ENCODE measurements at places on chromosomes 5 and 9.

DNA sequence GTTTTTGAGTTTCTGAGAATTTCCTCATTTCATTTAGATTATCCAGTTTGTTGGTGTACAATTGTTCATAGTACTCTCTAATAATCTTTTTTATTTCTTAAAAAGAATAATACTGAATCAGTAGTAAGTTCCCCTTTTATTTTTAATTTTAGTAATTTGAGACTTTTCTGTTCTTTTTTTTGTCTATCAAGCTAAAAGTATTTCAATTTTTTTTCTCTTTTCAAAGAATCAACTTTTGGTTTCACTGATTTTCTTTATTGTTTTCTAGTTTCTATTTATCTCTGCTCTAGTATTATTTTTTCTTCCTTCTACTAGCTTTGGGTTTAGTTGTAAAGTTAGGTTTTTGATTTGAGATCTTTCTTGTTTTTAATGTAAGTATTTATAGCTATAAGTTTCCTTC, 60.6 kb upstream of the ARL15 start:
- no peak for DNase-seq

- DNase-seq: no peak
These were observed 51.1 kb downstream of the ABHD17B start for GRCh38 chr9:71859939-71860338.

- DNase-seq: no peak
These were observed 81.7 kb downstream of the LHFPL2 start for GRCh38 chr5:78566747-78567425.

- DNase-seq: no peak
These were observed 1083.0 kb downstream of the CDH9 start for GRCh38 chr5:25955337-25955736.

DNA sequence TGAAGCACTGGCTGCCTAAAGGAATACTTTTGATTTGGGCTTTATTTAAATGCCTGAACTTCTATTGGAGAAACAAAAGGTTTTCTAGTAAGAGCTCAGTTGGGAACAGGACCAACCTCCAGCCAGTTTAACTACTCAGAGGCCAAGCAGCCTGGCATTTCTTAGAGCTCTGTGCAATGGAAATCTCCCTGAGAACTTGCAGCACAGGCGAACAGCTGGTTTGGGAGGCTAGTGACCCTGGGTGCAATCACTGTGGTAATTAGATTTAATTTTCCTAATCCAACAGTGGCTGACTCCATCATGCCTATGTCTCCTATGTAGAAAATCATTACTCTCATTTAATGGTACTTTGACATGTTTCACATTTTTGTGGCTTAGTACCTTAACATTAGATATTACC, 1.0 kb upstream of the CDH6 start:
- DNase-seq: peak; percentile 18

GRCh38 chr5:72301557-72301956, 18.5 kb downstream of the MRPS27 start:
- DNase-seq: no peak

DNA sequence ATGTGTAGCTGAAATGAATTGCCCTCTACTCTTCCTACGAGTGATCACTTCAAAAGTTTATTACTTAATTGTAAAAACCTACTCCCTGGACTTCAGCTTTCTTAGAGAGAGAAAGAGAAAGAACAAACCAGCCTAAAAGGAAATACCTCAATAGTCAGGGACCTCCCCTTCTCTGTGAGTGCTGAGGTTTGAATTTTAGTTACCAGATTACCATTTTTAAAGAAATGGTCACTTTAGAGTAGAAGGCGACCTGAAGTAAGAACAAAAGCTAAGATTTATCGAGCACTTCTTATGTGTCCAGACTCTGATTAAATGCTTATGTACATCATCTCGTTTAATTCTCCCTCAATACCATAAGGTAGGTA, 11.3 kb downstream of the RAPGEF1 start:
- DNase-seq: no peak

DNA sequence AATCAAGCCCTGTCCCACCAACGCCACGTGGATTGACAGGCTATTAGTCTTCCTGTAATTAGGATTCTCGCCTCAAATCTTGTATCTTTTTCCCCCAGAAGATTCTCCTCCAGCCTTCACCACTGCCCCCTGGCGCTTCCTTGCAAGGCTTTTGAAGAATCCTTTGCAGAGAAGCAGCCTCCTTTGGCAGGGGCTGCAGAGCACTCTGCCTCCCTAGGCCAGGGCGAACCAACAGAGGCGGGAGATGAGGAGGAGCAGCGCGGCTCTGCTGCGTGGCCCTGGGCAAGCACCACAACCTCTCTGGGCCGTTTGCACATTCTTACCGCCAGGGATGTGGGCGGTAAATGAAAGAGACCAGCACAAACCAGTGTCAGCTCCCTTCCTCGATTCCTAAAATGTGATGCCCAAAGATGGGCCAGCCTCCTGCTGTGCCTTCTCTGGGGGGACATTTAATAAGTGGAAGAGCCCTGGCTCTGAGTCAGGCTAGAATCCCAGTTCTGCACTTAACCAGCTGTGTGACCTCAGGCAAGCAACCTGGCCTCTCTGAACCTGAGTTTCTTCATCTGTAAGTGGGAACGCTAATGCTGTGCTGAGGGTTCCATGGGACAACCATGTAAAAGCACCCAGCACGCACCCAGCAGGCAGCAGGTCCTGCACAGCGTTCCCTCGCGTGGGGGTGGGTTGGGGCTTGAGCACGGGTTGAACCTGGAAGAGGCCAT, 128.6 kb downstream of the KCNIP1 start:
- DNase-seq: no peak

DNA sequence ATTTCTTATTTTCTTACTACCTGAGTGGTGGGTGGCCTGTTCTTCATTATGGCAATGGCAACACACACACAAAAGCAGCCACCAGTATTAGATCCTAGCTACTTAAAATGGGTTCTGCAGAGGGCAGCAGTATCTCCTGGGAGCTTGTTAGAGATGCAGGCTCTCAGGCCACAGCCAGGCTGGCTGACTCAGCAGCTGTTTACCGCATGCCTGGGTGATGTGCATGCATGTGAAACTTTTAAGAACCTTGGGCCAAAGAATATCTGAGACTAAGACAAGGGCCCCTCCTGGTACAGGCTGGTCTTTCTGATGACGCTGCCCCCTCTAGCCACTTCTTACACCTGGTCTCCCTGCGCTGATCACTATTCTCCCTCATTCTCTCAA, 399.0 kb downstream of the MED10 start:
- DNase-seq: no peak

- no peak for DNase-seq
These were observed 8.8 kb downstream of the ARPC5L start for GRCh38 chr9:124870723-124871122.

DNA sequence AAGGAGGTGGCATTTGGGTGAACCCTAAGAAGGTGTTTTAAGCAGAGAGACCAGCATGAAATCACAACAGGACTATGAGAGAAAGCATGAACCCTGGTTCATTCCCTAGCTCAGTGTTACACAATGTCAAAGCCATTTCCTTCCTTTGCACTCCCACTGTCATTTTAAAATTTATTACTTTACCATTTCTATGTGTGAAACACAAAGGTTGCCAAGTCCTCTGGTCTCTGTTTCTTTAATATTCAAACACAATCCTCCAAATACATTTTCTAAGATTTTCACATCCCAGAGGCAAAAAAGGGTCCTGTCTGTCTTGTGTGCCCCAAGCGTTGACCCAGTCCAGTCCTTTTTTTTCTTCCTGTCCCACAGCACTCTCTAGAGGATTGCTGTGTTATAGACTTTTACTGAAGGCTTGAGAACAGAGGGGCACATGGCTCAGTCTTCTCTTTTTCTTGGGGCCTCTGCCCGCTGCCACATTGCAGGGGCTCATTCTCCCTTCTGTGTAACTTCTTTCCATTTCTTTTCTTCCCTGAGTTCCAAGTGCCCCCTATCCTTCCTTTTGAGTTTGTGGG, 78.6 kb upstream of the SLC28A3 start:
- no peak for DNase-seq

DNA sequence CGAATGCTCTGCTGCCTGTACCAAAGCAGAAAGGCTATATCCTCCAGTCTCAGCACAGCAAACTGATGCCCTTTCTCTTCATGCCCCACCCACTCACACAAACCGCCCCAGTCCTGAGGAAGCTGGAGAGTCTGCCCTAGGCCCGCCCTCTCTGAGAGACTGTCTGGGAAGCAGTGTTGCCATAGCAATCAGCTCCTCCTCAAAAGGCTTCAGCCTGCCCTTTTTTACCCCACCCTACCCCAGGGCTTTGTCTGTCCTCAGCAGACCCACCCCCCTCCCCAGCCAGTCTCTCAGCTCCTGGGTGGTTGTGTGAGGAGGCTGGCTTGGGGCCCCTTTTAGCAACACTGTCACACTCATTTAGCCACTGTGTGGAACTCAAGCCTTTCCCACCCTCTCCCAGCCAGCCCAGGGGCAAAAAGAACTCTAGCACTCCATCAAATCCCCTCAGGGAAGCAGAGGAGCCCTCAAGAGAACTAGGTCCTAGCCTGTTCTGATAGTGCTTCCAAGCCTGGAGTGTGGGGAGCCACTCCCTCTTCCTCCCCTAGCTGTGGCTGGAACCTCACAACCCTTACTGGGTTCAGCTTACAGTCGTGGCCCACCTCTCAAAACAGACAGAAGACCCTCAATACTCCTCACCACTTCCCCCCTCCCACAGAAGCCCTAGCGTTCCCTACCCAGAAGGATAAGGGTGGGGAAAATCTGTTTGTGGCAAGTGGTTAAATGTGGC, 1.4 kb downstream of the ATOSB start:
- DNase-seq: peak; percentile 85

DNA sequence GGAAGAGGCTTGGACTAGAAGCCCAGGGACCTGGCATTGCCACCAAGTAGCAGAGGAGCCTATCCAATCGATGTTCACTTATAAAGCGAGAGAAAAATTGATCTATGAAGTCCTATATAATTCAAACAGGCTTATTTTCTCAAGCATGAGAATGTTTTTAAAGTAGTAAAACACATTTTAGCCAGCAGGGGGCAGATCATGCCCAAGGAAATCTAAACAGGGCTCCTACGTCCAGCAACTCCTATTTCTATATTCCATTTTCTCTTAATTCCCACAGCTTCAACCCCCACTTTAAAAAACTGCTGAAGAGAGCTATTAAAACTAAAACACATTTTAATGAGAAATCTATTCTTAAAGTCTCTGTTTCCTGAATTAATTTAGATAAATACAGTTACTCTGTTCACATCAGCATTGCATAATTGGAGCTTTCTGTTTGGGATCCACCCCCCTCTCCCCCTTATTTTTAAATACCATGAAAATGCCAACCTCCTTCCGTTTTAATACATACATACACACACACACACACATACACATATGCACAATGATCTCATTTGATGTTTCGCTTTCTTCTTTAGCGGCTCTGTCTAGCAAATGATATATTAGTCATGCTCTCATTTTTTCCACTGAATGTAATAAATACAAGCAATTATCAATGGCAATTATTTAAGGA, 144.9 kb downstream of the MYO10 start:
- peak; percentile 71 for DNase-seq

- DNase-seq: no peak
These were observed 1937.9 kb upstream of the WWC1 start for GRCh38 chr5:166353580-166353979.

DNA sequence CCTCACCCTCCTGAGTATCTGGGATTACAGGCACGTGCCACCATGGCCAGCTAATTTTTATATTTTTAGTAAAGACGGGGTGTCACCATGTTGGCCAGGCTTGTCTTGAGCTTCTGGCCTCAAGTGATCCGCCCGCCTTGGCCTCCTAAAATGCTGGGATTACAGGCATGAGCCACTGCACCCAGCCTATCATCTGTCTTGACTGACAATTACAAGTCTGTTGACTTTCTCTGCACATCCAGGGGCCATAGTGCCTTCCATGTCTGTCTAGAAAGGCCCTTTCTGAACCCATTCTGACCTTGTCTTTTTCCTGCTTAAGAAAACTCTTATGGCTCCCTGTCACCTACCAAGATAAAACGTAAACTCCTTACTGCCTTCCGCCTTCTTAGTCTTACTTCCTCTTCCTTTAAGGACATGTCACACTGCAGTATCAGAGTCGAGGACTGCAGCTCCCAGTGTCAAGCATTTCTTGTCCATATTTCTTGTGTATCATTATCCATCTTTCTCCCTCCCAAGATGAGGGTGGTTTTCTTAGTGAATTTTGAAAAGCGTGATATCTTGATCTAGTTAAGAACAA, 49.9 kb upstream of the SHB start:
- DNase-seq: no peak

GRCh38 chr5:44412286-44412685, 23.1 kb upstream of the FGF10 start:
- DNase-seq: no peak

- DNase-seq: no peak
These were observed 160.6 kb upstream of the GNA14 start for GRCh38 chr9:77808751-77809081.

DNA sequence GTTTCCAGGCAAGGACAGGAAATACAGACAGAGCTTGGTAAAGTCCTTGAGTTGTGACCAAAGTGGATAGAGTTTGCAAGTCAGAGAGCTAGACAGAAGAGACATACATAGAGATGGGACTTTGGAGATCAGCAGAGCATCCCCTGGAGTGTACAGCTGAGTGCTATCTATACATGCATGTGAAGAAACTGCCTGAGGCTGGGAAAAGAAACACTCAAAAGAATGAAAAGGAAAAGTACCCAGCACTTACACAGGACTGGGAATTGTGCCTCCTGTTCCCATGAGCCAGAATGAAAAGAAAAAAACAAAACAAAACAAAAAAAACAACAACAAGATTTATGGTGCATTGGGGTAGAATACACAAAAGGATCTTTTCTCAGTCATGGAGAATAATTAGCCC, 606.4 kb downstream of the ZNF608 start:
- DNase-seq: no peak

DNA sequence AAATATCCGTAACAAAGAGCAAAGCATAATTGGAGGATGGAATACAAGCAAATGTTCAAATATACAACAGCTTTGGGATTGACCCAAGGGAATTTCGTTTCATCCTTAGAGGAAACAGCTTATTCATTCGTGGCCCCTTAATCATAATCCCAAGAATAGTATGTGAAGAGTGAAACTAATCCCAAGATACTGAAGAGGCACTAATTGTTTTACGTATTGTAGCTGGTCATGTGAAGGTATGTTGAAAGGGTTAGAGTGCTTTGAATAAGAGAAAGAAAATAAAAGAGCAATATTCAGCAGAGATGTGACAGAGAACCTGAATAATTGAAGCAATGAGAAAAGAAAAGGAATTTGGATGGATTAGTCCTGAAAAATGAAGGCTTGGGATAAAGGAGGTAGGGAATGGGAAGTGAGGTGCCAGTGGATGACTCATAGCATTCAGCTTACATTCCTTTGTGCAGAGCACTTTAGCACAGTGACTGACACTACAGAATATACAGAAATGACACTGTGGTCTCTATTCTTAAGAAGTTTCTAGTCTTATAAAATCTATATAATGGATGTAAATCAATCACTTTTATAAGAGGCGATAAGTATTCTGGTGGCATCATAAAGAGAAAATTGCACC, 221.9 kb downstream of the TLR4 start:
- DNase-seq: no peak

GRCh38 chr9:111274737-111275136, 55.3 kb downstream of the OR2K2 start:
- DNase-seq: no peak

GRCh38 chr5:176704817-176705216, 57.5 kb downstream of the TSPAN17 start:
- DNase-seq: no peak

- DNase-seq: peak; percentile 35
These were observed 819 bp downstream of the LSM11 start for GRCh38 chr5:157744051-157745011.

- no peak for DNase-seq
These were observed 507.4 kb downstream of the RASEF start for GRCh38 chr9:82555431-82556051.

Data from AG08396 (cell line).